ENCODE measurements at places on chromosomes 1 and 21.

GRCh38 chr1:11685210-11685752, 4.3 kb upstream of the MAD2L2 start:
- no peak for DNase-seq

- DNase-seq = no peak
Observed at GRCh38 chr1:8438489-8438888, 120.6 kb downstream of the SLC45A1 start.

- no peak for DNase-seq
Observed at GRCh38 chr21:32184485-32184884, 94.4 kb downstream of the MIS18A start.

DNA sequence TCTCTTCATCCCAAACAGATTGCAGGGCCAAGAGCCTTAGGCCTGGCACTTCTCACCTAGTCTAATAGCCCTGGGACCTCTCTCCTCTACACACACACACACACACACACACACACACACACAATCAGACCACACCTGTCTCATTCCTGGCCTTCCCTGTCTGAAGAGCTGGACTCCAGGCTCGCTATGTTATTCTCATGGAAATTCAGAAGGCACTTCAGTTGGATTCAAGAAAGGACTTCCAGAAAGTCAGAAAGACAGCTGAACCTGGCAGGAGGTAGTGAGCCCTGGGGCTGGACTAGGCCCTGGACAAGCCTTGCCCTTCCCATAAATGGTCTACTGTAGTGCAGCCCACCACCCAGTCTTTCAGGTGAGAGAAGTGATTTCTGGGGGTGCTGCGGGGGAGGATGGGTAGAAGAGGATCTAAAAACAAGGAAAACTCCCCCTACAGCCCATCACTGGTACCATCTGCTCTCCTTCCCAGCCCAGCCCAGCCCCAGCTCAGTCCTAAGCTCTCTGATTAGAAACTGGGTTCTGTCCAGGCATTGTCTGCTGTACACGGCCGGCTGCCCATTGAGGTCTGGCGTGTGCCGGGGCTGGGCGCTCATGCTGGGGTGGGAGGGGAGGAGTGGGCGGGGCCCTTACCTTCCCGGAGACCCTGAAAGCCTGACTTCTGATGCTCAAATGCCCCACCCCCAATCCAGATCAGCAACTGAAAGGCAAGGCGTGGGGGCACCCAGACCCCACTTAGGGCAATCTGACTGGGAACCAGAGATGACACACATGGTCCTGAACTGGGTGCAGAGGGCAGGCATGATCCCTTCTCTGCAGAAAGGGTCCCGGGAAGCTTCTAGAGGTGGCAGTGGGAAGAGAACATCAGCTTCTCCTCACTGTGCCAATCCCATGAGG, 2.5 kb downstream of the KIF21B start:
- DNase-seq = no peak

DNA sequence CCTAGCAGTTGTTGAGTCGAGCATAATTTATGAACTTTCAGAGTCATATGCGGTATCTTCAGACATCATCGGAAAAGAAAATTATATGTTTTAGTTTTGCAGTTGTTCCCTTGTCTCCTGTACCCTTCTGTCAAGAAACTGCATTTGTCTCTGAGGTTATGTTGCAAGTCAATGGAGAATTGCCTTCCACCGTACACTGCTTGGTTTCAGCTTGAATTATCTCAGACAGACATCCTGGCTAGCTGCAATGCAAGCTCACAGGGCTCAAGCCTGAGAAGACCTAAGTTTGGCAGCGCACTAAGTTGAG, 156.0 kb downstream of the NFIA start:
- no peak for DNase-seq

- no peak for DNase-seq
Observed at GRCh38 chr21:29888437-29888836, 51.4 kb downstream of the GRIK1 start.

DNA sequence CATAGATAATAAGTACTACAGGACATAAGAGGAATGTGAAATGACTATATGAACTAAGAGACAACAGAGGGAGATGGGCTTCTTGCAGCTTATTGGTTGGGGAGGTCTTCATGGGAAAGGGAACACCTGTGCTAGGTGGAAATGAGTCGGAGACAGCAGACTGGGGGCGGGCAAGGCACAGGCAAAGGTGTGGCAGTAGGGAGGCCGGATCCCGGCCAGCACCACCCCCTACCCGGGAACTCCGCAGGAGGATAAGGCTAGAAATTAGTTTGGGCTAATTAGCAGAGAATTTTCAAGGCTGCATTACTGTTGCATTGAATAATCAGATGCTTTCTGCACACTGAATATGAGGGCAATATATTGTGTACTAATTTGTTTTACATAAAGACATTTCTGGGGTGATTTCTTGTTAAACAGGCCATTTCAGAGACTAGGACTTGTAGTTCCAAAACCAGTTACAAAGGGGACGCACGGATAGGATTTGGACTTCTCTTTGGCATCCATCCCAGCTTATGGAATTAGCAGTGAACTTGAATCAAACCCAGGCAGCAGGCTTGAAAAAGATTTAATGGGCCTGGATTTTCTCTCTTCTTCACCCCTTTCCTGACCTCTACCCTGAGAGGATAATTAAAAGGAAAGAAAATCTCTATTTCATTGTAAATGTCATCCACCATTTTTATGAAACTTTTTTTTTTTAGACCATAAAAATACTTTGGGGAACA, 2.2 kb upstream of the HUNK start:
- DNase-seq = no peak

- DNase-seq = no peak
Observed at GRCh38 chr1:12636098-12636950, 7.6 kb upstream of the AADACL4 start.

DNA sequence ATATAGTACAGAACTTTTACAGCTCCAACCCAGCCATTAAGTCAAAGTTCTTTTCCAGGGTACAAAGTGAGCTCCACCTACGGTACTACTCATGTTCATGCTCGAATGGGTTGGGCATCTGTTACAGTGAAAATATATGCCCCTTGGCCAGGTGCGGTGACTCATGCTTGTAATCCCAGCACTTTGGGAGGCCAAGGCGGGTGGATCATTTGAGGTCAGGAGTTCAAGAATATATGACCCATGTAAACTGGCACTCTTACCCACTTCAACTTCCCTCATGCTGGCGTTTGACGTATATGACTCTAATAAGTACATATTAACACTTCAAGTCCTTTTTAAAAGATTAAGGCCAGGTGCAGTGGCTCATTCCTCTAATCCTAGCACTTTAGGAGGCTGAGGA, 71.3 kb upstream of the PKN2 start:
- no peak for DNase-seq

DNA sequence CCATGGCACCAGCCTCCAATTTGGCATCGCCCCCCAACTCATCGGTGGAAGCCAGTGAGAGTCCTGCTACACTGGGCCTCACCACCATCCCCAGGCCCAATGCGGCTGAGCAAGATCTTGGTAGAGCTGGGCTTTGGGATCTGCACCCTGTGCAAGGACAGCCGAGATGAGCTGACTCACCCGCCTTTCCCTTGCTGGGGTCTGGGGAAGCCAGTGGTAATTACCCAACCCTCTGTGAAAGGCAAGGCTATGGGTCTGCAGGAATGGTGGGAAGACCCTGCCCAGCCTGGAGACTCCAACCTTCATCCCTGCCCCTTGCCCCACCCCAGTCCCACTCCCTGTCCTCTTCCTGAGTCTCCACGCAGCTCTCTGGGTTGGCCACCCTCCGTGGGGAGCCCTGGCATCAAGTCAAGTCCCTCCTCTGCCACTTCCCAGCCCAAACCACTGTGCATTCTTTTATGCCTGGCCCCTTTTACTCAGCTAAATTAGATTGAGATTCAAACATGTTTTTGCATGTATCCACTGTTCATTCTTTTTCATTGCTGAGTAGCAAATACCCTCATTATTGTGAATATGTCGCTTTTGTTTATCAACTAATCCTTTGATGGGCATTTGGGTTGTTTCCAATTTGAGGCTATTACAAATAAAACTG, 8.8 kb downstream of the SMCP start:
- DNase-seq = no peak

DNA sequence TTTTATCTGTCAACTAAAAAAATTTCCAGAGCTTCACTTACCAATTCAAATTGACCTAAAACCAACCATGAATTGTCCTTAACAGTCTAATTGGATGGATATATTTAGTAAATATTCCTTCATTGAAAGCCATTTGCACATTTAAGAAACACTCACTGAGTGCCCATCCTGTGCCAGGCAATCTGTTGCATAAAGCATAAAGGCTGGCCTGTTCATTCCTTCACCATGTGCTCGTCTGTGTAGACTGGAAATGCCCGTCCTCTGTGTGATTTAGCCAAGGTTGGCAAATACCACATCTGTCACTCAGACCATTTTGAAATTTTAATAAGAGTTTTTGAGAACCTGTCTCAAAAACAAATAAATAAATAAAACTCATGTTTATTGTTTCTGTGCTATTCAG, 57.1 kb downstream of the ZNF684 start:
- no peak for DNase-seq

DNA sequence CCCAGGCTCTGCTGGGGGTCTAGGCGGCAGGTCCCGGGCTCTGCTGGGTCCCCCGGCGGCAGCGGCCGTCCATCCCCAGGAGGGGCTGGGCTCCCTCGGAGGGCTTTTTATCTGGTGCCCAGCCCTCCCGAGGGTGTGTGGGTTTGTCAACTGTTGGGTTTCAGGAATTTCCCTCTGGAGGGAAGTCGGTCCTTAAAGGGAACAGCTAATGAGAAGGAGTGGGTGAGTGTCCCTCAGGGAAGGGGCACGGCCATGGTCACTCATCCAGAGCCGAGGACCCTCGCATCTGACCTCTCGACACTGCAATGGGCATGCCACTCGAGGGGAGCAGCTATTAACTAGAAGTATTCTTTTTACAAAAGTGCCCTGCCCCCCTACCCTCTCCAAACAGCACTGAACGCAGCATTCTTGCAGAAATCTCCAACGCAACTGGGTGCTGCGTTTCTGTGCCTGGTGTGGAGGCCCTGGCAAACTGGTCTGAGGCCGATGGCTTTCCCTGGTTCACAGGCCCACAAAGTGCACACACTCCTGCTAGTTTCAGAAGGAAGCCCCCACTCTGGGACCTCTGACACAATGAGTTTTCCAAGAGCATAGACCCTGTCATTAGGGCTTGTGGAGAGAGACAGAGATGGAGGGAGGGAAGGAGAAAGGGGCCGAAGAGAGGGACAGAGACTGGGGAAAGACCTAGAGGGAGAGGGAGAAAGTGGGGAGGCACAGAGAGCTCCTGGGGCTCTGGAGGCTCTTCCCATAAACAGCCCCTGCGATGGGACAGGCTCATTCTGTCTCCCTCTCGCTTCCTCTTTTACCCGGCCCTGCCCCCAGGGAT, 1.0 kb upstream of the TSPEAR start:
- DNase-seq = no peak

DNA sequence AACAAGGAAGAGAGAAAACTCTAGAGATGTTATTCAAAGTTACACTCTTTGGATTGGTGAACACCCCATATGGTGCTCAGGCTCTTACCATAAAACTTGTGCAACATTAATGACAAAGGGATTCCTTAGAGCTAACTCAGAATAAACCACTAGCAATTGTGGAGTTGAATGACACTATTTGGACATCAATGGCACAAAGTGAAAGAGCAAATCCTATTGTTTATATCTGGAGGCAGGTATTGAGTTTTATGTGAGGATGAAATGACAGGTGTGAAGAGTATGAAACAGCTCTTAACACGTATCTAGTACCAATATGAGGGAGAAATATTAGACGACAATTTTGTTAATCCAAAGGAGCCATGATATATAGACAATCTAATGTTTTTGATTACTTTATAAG, 584.9 kb upstream of the PBX1 start:
- no peak for DNase-seq

DNA sequence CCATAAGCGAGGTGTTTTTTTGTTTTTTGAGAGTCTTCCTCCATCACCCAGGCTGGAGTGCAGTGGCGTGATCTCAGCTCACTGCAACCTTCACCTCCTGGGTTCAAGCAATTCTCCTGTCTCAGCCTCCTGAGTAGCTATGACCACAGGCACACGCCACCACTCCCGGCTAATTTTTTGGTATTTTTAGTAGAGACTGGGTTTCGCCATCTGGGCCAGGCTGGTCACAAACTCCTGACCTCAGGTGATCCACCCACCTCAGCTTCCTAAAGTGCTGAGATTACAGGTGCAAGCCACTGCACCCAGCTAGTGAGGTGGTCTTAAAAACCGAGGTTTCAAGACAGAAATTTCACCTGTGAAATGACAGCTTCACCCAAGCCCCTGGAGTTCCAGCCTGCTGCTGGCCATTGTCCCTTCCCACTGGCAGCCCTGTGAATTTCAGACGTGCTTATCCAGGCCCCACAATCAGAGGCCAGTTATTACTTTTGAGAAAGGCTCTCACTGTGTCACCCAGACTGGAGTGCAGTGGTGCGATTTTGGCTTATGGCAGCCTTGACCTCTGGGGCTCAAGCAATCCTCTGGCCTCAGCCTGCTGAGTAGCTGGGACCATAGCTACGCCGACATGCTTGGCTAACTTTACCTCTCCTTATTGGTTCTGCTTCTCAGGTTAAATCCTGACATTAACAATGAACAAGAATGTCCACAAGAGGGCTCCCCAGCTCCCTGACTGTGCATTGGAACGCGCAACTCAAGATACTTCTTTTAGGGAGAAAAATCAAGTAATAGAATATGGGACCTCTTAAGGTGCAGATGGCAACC, 19.4 kb downstream of the ENO1 start:
- DNase-seq = peak; percentile 18

DNA sequence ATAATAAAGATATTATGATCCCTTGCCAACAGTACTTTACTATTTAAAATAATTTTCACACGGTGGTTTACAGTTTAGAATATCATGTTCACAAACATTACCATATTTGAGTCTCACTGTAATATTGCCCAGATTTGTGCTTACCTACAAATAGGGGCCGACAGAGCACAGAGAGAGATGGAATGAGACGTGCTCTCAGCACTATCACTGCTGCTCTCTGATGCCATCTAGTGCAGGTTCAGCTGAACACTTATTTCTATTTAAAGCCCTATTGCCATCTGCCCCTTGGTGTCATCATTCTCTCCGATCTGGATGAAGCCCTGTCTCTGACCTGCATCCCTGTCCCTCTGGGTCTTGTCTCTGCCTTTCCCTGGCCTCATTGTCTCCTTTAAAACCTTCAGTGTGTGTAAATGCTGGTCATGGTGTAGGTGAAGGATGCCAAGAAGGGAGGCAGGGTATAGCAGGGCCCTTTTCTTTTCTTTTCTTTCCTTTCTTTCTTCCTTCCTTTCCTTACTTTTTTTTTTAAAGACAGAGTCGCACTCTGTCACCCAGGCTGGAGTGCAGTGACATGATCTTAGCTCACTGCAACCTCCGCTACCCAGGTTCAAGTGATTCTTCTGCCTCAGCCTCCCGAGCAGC, 6.9 kb upstream of the GPATCH4 start:
- DNase-seq = no peak

- no peak for DNase-seq
Observed at GRCh38 chr1:39328586-39329121, 124.2 kb downstream of the MACF1 start.
